ENCODE measurements at places on chromosomes 2 and 18.
A peak's percentile ranks its signal among the peaks of the same experiment; 100 is the strongest.

DNA sequence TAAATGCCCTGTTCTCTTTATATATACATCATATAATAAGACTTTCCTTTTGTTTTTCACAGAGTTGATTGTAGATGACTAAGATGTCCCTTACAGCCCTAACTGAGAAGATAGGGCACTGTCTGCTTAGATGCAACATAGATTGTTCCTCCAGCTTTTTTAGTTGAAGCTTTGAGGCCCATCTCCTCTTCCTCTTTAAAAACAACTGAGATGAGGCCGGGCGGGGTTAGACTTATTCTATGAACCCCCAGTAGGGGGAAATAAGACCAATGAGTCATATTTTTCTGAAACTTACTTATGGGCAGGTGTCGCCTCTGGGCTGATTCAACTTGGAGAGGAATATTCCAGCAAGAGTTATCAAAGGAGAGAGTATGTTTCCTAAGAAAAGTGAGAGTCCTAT is 84.6 kb downstream of the FBXO15 start:
- no peak for DNase-seq

GRCh38 chr2:159064446-159065301 is 96.2 kb downstream of the TANC1 start:
- no peak for DNase-seq

GRCh38 chr2:31886700-31887099 is 124.1 kb downstream of the MEMO1 start:
- DNase-seq, result no peak

DNA sequence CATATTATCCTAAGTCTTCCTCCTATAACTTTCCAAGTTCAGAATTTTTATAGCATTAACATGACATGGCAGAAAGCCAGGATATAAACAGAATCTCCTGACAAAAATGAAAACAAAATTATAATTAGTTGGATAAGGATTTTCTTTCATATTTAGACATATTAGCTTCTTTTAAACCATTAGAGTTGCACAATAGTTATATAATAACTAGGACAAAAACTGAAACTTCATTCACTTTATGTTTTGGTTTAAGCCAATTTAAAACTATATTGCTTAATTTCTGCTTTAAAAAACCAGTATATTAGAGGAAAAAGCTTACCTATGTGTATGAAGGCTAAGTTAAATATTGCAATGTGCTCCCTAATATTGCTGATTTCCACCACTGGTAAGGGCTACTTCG is 254.8 kb downstream of the GPD2 start:
- no peak for DNase-seq

GRCh38 chr2:104769096-104769495 is 84.8 kb upstream of the POU3F3 start:
- no peak for DNase-seq

DNA sequence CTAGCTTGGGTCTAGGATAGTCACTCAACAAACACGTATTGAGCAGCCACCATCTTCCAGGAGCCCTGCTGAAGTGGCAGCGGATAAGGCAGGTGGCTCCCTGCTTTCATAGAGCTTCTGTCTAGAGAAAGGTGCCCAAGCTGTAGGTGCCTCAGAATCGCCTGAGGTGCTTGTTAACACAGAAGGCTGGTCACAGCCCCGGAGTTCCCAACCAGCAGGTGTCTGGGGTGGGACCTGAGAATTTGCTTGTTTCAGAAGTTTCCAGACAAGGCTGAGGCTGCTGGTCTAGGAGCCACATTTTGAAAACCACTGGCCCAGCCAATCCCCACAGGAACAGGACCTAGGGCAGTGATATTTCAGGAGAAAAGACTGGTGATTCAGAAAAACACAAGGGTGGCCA is 45.3 kb upstream of the SMAD7 start:
- DNase-seq, result no peak

DNA sequence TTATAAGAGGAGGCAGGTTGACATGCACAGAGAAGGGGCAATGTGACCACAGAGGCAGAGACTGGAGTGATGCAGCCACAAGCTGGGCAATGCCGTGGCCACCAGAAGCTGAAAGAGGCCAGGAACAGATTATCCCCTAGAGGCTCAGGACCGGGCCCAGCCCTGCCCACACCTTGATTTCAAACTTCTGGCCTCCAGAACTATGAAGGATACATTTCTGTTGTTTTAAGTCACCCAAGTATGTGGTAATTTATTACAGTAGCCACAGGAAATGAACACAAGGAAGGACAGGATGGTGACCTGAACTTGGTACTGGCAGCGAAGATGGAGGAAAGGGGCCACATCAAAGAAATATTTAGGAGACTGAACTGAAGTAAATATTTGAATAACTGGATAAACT is 66.8 kb upstream of the RIOK3 start:
- no peak for DNase-seq

GRCh38 chr18:69400253-69400975 is at the start of gene DOK6:
TSS of gene DOK6 (plus strand) at chr18:69400888.
- DNase-seq, result no peak

- no peak for DNase-seq
Measured at GRCh38 chr2:3325458-3326181, 52.0 kb downstream of the EIPR1 start.

DNA sequence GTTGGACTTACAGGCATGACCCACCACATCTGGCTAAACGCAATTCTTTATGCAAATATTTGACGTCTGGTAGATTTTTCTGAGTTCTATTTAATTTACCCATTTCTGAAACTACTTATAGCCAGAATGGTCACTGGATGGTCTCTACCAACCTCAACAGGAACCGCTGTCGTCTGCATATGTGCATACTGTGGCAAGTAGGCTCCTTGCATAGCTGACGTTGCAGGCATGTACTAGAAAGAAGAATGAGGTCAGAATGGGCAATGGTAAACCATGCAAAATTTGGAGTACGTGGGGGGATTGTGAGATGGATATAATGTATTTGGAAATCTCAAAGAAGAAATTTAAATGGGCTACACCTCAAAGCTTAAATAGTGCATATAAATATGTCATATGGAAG is 77.1 kb upstream of the ITGB6 start:
- DNase-seq, result no peak

DNA sequence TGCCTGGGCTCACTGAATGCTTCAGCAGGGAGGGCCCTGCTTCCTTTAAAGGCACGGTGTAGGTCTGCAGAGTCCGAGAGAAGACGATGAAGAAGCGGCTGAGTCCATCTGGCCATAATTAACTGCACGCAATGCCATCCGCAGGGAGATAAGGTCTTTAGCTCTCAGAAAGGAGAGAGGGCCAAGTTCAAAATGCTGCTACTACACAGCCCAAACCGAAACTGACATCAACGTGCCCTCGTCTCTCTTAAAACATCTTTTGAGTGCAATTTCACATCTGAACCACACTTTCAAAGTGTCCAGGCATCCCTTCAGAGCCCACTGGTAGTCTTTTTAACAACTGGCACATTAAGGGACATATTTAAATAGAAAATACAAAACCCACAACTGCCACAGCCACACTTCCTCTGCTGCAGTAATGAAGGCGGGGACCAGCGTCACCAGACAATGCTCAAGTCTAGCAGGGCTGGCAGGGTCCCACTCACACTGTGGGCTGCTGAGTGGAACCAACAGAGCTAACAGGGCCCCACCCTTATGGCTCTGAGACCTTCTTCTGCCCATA is 35.8 kb downstream of the ST3GAL5 start:
- DNase-seq, result no peak

GRCh38 chr2:126838716-126838985 is 60.0 kb upstream of the TEX51 start:
- DNase-seq, result no peak

DNA sequence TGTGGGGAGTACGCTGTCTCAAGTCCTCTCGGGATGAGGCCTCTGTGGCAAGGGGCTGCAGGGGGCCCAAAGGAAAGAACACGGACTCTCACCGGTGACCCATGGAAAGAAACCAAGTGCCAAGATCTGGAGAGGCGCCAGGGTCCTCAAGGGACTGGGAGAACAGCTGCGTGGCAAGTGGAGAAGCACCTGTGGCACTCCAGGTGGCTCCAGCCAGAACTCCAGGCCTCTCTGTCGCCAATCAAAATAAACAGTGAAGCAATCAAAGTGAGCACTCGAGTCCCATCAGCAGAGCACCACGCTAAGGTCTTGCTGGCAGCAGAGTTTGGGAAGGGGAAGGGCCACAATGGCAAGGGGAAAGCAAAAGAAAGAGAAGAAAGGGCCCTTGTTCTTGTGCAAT is 54.7 kb downstream of the BCL2 start:
- no peak for DNase-seq

DNA sequence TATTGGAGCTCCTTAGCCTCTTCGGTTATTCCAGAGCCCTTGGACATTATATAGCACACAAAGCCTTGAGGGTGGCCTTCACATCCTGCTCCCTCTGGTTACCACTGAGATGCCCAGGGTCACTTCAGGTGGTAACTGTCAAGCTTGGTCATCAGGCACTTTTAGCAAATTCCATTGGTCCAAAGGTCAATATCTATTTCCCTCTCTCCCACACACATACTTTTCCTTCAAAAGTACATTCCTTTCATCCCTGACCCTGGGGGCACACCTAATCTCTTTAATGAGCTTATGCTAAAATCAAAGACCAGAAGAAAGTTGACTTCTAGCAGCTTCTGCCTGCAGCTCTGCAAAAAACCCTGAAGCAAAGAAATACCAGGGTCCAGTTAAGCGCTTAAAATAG is 172.0 kb upstream of the NRP2 start:
- no peak for DNase-seq

DNA sequence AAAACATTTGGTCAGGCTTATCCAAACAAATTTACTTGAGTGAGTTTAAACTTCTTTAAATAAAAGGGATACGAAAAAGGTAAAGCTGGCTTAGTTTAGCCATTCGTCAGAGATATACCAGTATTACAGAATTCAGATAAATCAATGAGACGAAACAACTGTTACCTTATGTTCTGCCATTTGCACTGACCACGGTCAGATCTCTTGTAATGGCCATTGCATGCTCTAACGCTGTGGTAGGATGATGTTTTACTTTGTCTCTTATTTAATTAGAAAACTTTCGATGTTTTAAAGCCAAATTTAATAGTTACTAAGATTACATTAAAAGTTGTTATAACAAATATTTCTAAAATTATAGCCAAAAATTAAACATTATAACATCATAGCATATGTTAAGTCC is 1.5 kb downstream of the C18orf54 start:
- DNase-seq, result no peak

DNA sequence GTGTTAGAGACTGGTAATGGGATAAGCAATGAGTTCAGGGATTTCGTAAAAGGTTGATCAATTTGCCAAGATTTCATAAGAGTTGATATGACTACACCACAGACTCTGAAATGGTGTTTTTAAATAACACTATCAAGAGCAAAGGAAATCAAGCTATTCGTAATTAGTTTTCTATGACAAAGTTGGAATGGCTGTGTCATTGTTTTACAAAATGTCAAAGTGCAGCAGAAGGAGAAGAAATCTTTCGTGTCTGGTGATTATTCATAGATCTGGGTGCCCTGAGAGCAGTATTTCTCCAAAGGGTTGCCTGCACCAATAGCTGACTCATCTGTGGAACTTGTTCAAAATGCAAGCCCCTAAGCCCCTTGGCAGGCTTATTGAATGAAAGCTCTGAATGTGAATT is 70.1 kb downstream of the NABP1 start:
- no peak for DNase-seq

DNA sequence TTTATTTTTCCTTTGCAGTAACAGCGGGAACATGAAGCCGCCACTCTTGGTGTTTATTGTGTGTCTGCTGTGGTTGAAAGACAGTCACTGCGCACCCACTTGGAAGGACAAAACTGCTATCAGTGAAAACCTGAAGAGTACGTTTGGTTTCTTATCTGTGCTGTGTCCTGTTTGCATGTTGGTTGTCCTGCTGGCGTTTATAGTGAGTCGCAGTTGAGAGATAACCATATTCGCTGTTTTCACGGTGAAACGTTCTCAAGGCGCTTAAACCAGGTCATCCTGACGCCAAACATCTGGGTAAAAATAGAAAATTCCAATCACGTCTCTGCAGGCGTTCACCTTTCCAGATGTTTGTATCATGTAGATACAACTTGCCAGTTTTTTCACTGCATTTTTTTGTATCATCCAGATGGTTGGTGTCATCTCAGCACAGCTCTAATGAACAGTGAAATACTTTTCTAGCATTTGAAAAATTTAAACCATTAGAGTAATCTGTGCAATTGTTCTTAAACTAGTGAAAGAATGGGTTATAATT is 21.2 kb downstream of the CLUL1 start:
- no peak for DNase-seq

DNA sequence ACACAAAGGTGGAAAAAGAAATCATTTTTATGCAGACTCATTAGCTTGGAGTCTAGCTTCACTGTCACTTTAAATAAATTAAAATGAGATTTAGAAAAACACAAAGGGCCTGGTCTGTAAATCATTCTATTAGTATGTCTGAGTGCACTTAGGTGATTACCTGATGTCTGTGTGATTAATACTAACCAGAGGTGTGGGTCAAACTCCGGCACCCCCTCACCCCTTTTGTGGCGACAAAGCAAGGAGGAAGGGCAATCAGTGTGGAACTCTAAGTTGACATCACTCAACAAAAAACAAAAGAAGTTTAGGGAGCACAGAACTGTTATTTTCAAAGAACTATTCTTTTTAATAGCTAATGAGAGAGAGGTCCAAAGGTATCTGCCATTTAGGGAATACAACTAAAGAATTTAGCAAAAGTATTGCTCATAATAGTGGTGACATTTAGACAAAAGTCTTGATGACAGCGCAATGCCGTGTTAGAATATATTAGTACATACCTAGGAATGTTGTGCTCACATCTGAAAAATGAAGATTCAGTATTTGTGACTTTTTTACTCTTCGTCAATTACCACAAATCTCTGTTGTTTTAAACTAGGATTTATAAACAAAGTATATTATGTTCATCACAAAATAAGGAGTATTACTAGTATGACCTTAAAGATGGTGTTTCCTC is 66.3 kb downstream of the ZEB2 start:
- no peak for DNase-seq

- no peak for DNase-seq
Measured at GRCh38 chr2:85062565-85062964, 70.6 kb upstream of the TCF7L1 start.

DNA sequence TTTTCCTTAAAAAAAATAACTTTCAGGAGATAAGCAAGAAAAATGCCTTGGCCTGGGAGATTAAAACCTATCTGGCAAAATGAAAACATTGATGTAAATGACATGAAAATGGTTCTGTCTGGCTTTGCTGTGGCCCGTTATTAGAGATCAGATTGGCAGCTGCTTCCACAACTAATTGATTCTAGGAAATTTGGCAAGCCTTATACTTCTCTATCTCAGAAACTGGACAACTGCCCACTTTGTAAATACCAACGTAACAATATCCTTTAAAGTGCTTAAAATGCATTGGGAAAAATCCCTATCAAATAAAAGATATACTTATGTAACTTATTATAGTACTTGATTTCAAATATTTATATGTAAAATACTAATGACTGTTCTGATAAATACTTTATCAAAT is 14.2 kb upstream of the SKA1 start:
- DNase-seq, result no peak

GRCh38 chr2:221429741-221430491 is 142.2 kb downstream of the EPHA4 start:
- peak; percentile 22 for DNase-seq

Measured in NCI-H226 (cell line).